Stimulated activated CD8-positive, alpha-beta memory T cell treated with anti-CD3 and anti-CD28 coated beads, Interleukin-7, amount 100 ng/mL, for 1 hour (primary cell): ENCODE measurements at places on chromosomes 13 and 19.

DNA sequence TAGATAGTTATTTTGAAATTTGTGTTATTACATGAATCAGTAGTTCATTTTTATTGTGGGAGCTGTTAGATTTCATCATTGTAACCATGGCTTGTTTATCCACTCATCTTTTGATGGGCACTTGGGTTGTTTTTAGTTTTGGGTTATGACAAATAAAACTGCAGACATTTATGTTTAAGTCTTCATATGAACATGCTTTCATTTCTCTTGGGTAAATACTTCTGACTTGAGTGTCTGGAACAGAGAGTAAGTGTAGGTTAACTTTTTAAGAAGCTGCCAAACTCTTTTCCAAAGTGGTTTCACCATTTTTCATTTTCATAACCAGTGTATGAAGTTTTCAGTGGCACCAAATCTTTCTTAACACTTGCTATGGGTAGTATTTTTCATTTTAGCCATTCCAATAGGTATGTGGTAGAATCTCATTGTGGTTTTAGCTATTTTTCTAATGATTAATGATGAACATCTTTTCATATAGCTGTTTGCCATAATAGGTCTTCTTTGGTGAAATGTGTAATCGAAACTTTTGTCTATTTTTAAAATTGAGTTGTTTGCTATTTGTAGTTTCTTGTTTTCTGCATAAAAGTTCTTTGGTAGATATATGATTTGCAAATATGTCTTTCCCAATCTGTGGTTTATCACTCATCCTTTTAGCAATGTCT is 17.9 kb downstream of the SLAIN1 start:
- DNase-seq: no peak

- DNase-seq: no peak
Observed at GRCh38 chr19:20349206-20349605, 182.2 kb downstream of the ZNF486 start.

- DNase-seq: no peak
Observed at GRCh38 chr13:30841154-30841553, 64.9 kb upstream of the MEDAG start.

DNA sequence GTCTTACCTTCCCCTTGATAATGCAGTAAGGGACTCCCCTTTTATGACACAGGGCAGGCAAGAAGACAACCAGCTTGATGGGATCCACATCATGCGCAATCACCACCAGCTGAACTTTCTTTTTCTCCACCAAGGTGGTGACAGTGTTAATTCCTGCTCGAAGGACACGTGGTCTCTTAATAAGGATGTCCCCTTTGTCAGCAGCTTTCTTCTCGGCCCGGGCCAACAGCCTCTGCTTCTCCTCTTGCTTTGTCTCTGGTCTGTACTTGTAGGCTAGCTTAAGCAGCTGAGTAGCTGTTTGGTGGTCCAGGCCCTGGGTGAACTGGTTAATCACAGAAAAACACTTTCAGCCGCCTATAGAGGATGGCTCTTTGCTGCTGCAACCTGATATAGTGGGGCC is 8.0 kb downstream of the ZNF431 start:
- DNase-seq: no peak

GRCh38 chr19:23055946-23056345 is 53.0 kb upstream of the ZNF728 start:
- no peak for DNase-seq

GRCh38 chr19:18590273-18591272 is 2.0 kb downstream of the REX1BD start:
- DNase-seq: no peak

DNA sequence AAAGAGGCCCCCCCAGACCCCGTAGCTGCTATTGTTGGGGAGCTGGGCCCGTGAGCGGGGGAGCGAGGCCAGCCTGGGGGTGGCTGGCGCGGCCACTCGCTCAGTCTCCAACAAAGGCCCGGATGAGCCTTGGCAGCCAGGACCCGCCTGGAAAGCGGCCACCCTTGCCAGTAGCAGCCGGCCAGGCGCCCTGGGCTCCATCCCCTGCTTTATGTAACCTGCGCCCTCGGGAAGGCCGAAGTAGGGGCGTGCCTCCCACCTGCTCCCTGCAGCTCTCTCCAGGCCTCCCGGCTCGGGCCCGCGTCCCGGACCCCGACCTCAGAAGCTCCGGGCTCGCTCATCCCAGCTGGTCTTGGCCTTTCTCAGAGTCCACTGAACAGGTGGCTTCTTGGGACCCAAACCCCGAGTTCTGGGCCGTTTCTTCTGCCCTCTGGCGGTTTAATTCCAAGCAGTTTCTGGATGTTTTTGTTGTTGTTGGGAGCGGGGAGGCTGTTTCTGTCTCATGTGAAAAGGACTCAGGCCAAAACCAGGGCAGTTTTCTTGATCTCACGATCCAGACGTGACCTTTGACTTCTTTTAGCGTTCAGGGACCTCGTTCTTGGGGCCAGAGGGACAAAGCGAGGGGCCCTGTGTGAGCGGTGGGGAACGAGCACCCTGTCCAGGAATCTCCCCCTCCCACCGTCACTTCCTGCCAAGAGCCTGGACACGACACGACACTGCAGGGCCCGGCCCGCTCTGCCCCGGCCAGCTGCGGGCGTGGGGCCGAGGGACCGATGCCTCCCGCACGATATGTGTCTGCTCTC is 1.2 kb downstream of the CDC34 start:
- DNase-seq: no peak

GRCh38 chr13:31352467-31352866 is 152.7 kb downstream of the B3GLCT start:
- no peak for DNase-seq

DNA sequence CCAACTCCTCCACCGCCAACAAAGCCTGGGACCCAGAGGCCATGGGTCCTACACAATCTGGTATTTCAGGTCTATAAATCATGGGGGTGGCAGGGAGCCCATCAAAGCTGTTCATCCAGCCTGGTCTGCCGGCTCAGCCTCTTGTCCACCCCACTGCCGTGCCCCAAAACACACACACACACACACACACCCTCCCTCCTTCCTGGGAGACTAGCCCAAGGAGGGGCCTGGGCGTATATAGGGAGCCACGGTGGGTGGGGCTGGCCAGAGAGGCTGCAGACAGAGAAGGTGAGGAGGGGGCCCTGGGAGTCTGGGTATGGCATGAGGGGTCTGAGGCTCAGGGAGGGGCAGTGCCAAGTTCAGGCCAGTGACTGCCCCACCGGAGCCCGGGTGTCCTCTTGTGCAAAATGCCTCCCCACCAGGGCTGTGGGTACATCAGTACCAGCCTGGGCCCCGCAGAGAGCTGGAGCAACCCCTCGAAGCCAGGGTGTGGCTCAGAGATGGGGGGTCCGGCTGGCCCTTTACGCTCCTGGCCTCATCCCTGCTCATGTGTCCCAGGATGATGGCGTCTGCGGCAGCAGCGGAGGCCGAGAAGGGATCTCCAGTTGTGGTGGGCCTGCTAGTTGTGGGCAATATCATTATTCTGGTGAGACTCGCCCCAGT is at the start of gene UPK1A:
Gene UPK1A (plus strand): TSS at position 267 of the 663 bp plus-strand sequence. CDS start 296 bp downstream, at position 563.
- no peak for DNase-seq

DNA sequence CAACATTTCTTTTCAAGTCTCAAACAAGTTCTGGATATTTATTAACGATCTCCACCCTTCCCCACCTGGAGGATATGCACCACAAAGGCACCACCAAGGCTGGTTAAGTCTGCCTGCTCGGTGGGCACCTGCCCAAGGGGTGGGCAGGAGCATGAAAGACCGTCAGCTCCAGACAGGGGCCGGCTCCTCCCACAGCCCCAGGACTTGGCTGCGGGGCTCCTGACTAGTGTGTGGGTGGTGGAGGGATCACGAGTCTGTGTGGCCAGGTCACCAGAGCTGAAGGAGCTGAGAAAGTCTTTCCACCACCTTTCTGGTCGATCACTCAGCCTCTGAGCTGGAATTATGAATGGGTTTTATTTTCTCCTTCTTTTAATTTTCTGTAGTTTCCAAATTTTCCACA is 7.8 kb downstream of the SLC7A1 start:
- no peak for DNase-seq

GRCh38 chr19:5913739-5914357 is at the start of gene CAPS:
Gene CAPS, plus strand, starts transcription at chr19:5914254. Its CDS starts 153 bp downstream, at chr19:5914407.
- no peak for DNase-seq

GRCh38 chr19:44732235-44733014 is 16.1 kb upstream of the BCL3 start:
- no peak for DNase-seq

- DNase-seq: no peak
Observed at GRCh38 chr19:40990972-40991381, at the start of gene CYP2B6. Gene CYP2B6, plus strand, starts transcription at chr19:40991282. Its CDS starts 24 bp downstream, at chr19:40991306.

- no peak for DNase-seq
Observed at GRCh38 chr19:14768001-14768400, 10.4 kb downstream of the ADGRE2 start.

DNA sequence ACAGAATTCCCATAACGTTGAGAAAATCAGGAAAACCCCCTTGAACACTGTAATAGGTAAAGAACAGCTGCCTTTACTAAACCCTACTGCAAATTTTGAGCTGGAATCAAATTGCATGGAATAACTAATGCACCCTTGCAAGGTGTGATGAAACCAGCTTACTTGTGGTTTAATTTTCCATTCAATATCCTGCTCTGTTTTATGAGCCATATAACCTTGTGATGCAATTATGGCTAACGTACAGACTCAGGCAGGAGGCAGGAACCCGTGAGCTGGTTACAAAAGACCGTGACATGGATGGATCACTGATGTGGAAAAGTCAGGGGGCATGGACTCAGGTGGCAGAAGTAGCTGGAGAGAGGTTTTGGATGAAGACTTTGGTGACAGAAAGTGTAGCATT is 438.6 kb downstream of the COG6 start:
- no peak for DNase-seq

DNA sequence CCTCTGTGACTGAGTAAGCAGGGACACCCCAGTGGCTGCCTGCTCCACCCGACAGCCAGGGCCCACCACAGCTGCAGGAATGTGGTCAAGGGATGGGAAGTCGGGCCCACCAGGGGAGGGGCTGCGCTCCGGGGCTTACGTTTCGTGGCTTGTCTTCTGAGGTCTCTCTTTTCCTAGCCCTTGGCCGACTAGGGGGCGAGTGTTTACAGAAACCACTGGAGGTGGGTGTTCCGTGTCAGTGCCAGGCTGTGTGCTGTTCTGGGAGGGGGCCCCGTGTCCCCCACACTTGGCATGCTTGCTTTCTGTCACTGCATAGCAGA is 4.5 kb downstream of the ADAT3 start:
- DNase-seq: no peak

DNA sequence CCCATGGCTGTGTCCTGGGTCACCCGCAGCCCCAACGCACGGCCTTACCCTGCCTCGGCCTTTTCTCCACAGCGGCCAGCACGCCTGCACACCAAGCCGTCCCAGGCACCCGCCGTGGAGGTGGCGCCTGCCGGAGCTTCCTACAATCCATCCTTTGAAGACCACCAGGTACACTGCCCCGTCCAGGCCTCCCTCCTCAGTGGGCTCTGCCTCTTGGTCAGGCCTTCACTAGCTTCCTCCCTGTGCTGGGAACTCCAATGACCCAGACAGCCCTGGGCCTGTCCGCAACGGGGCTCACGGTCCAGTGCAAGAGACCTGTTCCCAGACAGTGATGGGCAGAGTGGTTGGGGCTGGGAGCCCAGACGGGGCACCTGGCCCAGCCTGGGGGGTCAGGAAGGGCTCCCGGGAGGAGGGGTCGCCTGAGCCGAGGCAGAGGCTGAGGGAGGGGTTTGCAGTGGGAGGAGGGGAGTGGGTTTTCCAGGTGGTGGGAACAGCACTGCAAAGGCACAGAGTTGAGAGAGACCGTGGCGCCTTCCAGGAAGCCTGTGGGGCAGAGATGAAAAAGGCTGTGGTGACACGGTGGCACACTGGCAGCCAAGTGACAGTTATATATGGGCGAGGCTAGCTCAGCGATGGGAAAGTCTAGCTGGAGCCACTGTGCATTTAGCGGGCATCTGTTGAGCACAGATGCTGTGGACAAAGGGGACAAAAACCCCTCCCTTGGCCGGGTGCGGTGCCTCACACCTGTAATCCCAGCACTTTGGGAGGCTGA is 7.3 kb downstream of the NOP53 start:
- DNase-seq: no peak

DNA sequence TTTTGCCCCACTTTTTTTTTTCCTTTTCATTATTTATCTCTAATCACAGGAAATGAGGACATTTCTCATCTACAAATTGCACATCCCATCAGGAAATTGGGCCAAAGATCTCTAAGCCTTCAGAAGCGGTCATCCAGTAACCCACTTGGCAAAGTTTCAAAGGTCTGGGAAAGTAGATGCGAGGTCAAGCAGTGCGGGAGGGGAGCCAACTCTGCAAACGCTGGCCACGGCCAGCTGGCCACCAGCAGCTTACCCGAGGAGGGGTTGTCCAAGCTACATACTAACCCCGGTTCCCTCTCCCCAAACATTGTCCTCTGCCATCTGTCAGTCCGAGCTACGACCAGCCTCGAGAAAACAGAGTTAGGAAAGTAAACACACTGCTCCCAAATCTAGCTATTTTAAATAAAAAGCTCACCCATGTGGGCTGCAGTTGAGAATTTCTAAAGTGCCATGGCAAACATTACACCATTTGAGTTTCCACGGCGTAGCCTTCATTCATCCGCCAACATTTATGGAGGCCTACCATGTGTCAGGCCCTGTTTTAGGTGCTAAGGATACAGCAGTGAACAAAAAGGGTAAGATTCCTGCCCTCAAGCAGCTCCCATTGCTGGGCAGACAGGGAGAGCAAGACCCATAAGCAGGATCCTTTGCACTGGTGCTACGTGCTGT is 11.5 kb downstream of the FFAR2 start:
- DNase-seq: no peak

GRCh38 chr19:3544742-3545668 is 6.0 kb downstream of the TEKTIP1 start:
- peak; percentile 61 for DNase-seq

DNA sequence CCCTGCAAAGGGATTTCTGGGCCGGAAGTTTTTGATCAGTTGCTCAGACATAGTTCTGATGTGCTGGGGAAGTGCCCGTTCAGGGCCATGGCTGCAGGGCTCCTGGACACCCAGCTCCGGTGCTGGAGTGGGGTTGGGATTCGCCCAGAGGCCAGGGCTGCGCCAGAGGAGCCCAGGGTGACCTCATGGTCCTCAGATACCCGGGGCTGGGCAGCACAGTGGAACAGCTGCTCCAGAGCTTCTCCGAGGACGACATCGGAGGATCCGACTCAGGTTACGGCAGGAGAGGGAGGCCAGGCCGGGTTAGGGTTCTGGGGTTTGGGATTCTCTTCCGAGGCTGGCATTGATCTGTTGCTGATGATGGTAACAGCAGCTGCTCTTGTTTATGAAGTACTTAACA is 20.9 kb downstream of the CARM1 start:
- no peak for DNase-seq

DNA sequence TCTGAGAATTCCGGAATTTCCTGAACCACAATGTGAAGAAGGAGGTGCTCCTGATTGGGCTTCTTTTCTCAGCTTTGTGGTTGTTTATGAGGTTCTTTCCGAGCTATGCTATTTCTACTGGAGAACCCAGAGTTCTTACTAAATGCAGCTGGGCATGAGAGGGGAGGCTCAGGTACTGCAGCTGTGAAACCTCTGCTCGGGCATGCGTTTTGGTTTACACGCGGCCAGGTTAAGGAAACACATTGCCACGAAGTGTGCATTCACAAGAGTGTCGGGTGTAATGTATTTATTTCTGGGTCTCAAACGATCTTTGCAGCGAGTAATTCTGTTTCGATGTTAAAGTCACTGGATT is 661 bp upstream of the MIR17HG start:
- DNase-seq: no peak

GRCh38 chr13:85806553-85807175 is 7.4 kb upstream of the SLITRK6 start:
- no peak for DNase-seq

- DNase-seq: no peak
Observed at GRCh38 chr19:3518659-3519058, 12.5 kb downstream of the FZR1 start.

- no peak for DNase-seq
Observed at GRCh38 chr13:50149932-50150331, 134.7 kb downstream of the KCNRG start.
